Transverse colon (tissue), 4 donors: ENCODE measurements at places on chromosomes 2 and 18.

- DNase-seq, result no peak
Observed at GRCh38 chr2:162825578-162825977, 13.0 kb downstream of the KCNH7 start.

- no peak for DNase-seq
Observed at GRCh38 chr2:213185147-213185822, 33.9 kb upstream of the IKZF2 start.

DNA sequence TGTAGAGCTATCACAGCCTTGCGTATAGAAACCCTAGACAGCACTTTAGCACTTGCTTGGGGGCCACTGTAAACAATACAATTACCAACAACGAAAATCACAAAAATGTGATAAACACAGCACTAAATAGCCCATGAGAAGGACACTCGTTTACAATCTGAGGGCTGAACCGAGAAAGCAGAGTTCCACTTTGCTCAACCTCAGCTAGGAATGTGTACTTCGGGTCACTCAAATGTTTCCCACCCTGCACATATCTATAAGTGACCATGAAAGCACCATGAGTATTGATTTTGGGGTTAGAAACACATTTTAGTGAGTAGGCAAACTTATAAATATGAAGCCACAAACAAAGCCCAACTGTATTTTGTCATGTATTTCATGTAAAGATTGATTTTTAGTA, 62.3 kb downstream of the FRZB start:
- DNase-seq, result no peak

DNA sequence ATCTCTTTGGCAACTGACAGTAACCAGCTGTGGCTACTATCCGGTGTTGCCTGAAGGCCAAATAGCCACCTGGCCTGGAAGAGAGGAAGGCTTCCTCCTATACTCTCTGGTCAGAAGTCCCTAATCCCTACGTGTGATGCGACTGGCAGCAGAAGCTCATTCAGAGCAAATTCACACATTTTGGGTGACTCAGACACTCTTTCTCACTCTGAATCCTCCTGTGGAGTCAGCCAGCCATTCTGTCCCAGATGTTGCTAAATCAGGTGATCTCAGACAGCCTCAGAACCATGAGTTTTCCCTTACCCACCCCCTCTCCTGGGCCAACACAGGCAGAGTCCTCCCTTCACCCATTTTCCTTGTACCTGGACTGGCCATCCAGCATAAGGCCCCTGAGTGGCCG, 34.7 kb downstream of the CFAP53 start:
- no peak for DNase-seq

DNA sequence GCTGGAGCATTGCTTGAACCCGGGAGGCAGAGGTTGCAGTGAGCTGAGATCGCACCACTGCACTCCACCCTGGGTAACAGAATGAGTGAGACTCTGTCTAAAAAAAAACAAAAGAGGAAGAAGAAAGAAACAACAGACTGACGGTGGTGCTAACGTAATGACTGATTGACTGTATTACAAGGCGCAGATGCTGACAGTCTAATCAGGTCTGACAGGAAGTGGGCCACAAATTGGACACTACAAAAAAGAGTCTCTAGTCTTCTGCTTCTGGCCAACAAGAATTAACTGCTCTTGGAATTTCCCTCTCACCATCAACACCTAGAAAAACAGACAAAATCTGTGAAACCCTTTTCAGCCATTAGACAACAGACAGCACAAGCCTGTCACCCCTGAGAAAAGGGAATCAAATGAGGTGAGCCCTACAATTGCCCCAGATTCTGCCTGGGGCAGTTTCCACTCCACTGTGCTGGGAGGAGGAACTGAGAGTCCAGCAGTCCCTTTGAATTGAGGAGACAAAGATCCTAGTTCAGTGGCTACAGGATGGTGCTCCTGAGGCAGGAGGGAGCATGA, 43.3 kb downstream of the SNED1 start:
- DNase-seq, result no peak

DNA sequence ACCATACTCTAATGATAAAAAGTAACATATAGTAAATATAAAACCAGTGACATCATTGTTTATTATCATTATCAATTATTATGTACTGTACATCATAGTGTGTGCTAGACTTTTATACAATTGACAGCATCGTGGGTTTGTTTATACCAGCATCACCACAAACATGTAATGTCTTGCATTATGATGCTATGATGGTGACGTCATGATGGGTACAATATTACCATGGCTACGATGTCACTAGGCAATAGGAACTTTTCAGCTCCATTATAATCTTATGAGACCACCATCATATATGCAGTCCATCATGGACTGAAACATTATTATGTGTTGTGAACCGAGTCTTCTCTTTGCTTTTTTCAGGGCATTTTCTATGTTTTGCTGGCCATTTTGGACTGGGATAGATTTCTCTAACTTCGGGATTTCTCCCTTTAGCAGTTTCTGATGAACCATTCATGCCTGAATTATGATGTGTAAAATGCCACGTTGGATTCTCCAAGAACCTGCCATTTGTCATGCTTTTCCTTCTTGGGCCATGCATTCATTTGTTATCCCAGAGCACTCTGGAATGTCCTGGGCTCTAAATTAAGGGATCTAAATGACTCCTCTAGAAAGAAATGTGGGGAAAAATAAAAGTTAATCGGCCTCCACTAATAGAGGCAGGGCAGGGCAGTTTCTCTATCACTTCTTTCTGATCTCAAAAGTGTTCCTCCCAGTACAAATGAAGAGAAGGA, 325.6 kb upstream of the TNP1 start:
- no peak for DNase-seq

GRCh38 chr2:95362486-95362885, 40.0 kb upstream of the FAHD2A start:
- DNase-seq, result no peak

DNA sequence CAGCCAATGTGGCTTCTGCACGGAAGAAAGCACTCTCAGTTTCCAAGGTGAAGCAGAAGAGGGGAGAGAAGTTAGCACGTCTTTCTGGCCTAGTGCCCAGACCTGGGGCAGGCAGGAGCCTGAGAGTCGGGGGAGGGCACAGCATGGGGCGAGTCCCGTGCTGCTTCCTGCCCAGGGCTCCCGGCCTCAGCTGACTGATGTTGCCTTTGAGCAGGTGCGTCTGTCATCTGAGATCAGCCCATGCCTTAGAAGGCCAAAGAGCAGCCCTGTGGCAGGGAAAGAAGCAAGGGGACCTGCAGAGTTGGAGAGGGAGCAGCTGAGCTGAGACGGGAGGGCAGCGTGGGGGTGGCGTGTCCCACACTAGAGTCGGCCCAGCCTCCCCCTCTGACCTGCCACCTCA, 3.3 kb downstream of the KCNIP3 start:
- peak; percentile 31 for DNase-seq

- no peak for DNase-seq
Observed at GRCh38 chr2:221097568-221097915, 474.6 kb downstream of the EPHA4 start.

DNA sequence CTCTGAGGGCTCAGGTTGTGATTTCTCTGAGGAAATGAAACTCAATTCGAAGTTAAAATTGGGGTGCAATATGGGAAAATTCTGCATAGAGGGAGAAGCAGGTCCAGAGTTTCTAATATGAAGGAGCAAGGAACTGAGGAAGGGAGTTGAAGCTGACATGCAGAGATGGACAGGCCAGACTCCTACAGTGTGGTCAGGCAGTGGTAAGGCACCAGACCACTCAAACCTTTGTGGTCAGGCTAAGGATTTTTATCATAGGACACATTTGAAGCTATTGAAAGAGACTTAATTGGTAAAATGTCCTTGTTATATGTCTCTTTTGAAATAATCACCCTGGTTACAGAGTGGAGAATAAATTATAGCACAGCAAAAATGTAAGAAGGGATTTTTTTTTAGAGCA, 1074.8 kb upstream of the CDH2 start:
- DNase-seq, result no peak

DNA sequence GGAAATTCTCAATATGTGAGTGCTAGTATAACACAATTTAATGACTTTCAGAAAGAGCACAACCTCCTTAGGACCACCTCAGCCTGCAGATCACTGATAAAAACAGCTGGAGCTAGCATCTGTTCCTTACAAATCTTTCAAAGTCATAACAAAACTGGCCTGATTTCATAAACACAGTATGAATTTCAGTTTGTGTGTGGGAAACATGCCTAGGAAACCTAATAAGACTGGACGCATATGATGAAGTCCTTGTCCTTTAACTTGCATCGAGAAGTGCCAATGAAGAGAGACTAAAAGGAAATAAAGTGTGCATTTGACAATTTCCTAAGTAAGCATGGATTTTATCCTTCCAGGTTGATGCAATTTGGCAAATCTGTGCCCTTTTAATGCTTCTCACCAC, 74.1 kb upstream of the KLHL14 start:
- no peak for DNase-seq

- no peak for DNase-seq
Observed at GRCh38 chr2:231676243-231676642, 32.1 kb upstream of the PTMA start.

DNA sequence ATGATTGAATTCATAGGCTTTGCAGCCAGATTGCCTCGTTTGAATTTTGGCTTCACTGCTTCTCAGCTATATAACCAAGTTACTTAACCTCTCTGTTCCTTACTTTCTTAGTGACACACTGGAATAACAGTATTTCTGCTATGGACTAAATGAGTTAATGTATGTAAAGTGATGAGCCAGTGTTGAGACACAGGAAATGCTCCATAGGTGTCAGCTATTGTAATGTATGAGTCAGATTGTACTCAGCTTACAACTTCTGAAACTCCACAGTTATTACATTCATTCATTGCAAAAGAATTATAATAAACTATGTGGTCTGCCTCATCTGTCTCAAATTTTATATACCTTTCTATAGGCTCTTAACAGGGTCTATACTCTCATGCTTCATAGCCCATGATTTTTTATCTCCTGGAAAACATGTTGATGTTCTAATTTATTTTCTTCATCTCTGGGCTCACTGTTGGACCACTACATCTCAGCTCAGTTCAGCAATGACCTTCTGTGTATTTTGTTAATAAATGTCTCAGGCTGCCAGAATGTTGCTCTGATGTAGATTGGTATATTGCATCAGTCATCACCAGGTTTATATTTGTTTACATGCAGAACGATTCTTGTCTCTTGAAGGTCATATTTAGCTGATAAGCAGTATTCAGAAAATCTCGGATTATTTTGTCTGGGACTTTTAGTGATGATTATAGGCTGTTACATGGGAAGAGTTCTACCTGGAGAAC, 76.2 kb downstream of the MAP3K20 start:
- no peak for DNase-seq

- DNase-seq, result no peak
Observed at GRCh38 chr2:37706334-37707183, 35.1 kb upstream of the CDC42EP3 start.

- DNase-seq, result no peak
Observed at GRCh38 chr2:37784759-37785149, 113.3 kb upstream of the CDC42EP3 start.

DNA sequence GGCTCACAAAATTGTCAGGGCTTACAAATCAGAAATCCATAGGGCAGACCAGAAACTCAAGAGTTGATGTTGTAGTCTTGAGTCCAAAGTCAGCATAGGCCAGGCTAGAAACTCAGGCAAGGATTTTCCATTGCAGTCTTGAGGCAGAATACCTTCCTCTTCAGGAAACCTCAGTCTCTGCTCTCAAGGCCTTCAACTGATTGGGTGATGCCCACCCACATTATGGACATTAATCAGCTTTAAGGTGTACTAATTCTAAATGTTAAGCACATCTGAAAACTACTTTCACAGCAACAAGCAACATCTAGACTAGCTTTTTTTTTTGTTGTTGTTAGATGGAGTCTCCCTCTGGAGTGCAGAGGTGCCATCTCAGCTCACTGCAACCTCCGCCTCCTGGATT, 31.3 kb upstream of the ZNF512 start:
- no peak for DNase-seq

DNA sequence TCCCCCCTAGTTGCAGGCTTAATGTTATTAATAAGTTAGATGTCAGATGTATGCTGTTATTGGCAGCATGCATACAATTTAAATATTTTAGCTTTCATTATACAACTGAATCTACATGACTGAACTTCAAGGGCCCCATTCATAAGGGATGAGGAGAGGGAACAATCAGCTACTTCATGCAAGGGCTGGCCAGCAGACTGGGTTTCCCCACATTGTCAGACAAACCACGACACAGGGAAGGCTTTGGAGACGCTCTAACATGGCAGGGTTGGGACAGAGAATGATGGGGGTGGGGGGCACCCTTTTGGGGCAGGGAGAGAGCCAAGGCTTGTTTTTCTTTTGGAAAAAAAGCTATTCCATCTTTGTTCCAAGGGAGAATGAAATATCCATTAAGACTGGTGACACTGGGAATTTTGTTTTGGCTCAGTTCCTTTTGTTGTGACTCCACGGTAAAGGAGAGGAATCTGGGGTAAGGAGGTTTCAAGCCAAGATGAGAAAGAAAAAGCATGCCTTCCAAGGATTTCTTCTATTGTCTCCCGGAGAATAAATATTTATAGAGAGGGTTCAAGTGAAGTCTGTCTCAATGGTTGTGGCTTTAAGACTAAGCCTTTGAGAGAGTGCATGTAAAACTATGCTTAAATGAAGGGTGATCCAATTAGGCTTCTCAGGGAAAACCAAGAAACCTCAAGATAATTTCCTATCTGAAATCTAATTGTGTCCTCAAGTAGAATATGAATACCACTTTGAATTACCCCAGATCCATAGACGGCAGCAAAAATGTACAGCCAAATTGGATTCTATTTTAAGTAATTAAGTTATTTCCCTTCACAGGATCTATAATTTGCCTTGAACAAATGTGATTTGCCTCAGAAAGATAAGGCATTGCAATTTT, 5.4 kb downstream of the CXCR4 start:
- DNase-seq, result no peak

GRCh38 chr2:189799531-189799930, 15.3 kb downstream of the PMS1 start:
- DNase-seq, result no peak

DNA sequence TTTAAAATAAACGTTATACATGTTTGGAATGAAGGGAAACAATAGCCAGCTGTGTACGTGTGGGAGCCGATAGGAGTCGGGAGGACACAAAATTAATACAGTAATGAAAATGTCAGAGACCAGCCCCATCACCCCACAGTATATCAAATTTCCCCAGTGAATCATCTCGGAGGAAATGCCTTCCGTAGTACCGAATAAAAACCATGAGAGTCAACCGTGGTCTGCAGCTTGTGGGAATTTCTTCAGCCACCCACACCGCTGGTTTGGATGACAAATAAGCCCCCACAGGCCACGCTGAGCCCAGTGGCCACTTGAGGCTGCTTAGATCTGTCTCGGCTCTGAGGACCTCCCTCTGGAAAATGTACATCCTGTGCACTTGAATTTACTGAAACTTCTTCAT, 133.7 kb downstream of the COL6A3 start:
- DNase-seq, result no peak

- DNase-seq, result no peak
Observed at GRCh38 chr2:107730898-107731297, 95.8 kb upstream of the RGPD4 start.

DNA sequence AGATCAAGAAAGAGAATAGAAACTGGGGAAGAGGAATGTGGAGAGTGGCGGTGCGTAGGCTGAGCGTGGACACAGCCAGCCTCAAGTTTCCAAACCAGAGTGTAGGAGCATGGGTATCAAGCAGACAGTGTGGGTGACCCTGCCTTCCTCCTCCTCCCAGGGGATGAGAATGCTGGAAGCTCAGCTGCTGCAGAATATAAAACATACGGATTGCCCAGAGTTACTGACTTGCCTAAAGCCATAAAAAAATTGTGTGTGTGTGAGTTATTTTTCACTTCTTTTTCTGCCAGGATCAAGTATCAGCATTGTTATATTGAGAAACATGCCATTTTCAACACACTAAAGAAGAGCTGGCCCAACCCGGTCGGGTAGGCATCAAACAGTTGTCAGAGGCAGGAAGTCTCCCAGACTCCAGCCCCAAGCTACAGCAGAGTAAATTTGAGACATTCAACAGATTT, 333.3 kb upstream of the ACVR2A start:
- DNase-seq, result no peak
